Hepatocyte (in vitro differentiated cells): ENCODE measurements at places on chromosomes 13 and 19. TPM values are rescaled to one million over a fixed set of nuclear protein-coding genes. Genes with fewer than 3 reads are reported as not detected.

Gene RYR1
- total RNA-seq = 0.04 and 0.07 TPM in 2 replicates

Gene LILRA2
- total RNA-seq = not detected in 2 replicates

Gene CERS1
- 3.0 and 5.3 TPM in 2 replicates for total RNA-seq

Gene NAPSA
- 7.3 and 12.4 TPM in 2 replicates for total RNA-seq

Gene PABPC3
- total RNA-seq = 0.03 and 0.04 TPM in 2 replicates

Gene PCDH9
- total RNA-seq = 15.0 and 16.2 TPM in 2 replicates
